ENCODE measurements at places on chromosomes 7 and 10. TPM values are rescaled to one million over a fixed set of nuclear protein-coding genes. Genes with fewer than 3 reads are reported as not detected.

The POLR1F gene
- total RNA-seq = 20.5 TPM

The ACBD7 gene
- 0.86 TPM for total RNA-seq

The MMD2 gene
- not detected for total RNA-seq

DNA sequence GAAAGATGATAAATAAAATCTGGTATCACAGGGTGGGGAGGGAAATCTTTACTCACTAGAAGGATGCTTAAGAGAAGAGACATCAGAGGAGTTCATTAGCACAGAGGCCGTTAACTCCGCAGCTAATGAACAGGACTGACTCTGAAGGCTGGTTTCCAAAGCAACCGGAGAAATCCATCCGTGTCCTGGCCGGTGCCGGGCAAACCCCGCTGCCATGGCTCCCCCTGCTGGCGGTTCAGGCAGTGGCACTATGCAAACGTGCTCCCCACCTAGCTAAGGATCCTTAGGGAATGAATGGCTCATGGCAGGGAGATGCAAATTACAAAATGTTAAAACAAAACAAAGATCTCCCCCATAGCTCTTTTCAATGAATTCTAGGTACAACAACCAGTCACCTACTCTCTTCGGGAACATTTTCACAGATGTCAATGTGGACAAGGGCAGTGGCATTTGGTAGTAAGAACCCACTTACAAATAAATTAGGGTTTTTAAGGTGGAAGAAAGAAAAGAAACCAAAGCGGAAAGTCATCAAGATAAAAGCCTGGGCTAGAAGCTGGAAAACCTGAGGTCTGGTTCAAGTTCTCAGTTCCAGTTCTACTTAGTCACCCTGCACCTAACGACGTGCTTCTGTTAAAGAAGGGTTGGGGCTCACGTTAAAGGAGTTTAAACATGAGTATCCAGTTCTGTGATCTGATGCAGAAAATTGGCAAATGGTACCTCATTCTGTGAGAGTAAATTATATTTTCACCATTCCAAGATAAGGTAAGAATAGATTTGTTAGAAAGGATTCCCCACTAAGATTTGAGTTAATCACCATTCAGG is 138.2 kb downstream of the SVIL start:
- peak; percentile 78 for DNase-seq

DNA sequence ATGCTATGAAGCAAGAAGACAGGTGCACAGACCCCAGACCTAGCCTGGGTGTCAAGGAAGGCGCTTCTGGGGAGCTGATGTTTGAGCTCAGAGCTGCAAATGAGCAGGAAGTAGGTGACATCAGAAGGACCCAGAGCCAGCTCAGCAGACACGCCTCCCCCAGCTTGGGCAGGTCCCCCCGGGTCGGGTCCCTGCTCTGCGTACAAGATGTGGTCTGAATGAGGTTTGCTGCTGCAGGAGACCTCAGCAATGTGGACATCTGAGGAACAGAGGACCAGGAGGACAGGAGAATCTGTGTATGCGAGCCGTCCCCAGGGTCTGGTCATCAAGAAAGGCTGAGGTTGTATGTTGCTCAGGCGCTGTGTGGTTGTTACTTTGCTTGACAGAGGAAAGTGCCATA is 51.8 kb downstream of the TACC2 start:
- DNase-seq = no peak

GRCh38 chr10:46311501-46311951 is 24.7 kb downstream of the ANTXRL start:
- DNase-seq = no peak

The C10orf53 gene
- not detected for total RNA-seq

The NPY4R gene
- total RNA-seq = not detected

GRCh38 chr7:115937960-115938359 is 92.6 kb downstream of the TFEC start:
- no peak for DNase-seq

DNA sequence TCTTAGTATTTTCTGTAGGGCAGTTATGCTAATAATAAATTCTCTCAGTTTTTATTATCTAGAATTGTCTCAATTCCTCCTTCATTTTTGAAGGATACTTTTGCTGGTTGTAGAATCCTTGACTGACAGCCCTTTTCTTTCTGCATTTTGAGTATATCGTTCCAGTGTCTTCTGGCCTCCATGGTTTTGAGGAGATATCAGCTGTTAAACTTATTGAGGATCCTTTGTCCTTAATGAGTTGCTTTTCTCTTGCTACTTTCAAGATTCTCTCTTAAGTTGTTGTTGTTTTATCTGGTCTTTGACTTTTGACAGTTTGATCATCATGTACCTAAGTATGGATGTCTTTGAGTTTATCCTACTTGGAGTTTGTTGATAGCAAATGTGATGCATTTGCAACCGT is 8.9 kb upstream of the GJC3 start:
- DNase-seq = no peak

The TLX1 gene
- total RNA-seq = not detected

GRCh38 chr10:73414230-73414945 is 530 bp upstream of the ANXA7 start:
- peak; percentile 51 for DNase-seq

The ZDHHC4 gene
- total RNA-seq = 54.4 TPM

DNA sequence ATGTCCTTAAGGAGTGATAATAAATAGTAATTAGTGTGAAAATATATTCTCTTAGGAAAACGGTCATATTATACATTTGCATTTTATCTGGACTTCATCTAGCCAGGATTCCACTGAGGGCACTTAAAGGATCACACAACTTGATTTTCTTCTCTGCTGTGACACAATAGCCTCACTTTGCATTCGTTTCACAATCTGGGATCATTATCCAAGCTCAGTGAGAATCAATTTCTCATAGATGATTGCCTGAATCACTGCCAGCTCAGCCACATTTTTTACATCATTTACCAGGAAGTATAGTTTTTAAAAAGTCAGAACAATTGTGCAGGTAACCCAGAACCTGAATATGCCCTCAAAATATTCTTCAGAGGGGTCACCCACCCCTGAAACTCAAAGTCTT is 68.9 kb downstream of the PTPRZ1 start:
- no peak for DNase-seq

- peak; percentile 50 for DNase-seq
These were observed 93.1 kb upstream of the PDE1C start for GRCh38 chr7:32163141-32163806.

The OIT3 gene
- total RNA-seq = 0.23 TPM

The ANXA7 gene
- total RNA-seq = 144 TPM

DNA sequence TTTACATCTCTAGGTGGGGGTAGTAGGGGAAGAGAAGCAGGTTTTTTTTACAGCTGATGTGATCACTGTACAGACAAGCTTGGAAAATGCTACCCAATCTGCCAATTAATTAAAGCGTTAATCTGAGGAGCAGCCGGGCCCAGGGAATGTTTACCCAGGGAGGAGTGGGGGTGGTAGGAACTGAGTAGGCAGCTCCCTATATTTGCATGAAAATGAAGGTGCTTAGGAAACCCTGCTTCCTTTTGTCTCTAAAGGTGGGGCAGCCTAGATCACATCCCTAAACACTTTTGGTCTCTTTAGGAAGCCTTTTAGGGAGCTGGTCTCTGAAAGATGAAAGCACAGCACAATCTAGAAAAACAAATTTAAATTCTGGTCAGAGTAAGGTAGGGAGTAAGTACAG is 53.0 kb upstream of the NFKB2 start:
- no peak for DNase-seq

- no peak for DNase-seq
These were observed 1.3 kb downstream of the C10orf95 start for GRCh38 chr10:102450124-102450373.

The SLC25A28 gene
- total RNA-seq = 54.2 TPM

GRCh38 chr7:151700586-151701165 is 176.2 kb downstream of the PRKAG2 start:
- DNase-seq = no peak

DNA sequence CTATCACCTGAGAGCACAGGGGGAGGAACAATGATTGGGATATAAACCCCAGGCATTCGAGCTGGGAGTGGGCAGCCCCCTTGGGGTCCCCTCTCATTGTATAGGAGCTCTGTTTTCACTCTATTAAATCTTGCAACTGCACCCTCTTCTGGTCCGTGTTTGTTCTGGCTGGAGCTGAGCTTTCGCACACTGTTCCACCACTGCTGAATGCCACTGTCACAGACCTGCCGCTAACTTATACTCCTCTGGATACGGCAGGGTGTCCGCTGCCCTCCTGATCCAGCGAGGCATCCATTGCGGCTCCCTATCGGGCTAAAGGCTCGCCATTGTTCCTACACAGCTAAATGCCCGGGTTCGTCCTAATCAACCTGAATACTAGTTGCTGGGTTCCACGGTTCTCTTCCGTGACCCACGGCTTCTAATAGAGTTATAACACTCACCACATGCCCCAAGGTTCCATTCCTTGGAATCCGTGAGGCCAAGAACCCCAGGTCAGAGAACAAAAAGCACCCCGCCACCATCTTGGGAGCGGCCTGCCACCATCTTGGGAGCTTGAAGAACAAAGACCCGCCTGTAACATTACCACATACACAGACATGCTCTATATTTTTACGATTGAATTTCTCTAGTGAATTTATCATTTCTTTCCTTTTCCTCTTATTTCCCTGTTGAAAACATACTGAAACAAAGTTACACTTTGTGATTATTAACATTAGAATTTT is 9.0 kb downstream of the ZWINT start:
- DNase-seq = no peak

The PRPS1L1 gene
- not detected for total RNA-seq

GRCh38 chr10:97719602-97720001 is 6.1 kb downstream of the MARVELD1 start:
- no peak for DNase-seq

GRCh38 chr10:50464004-50464409 is 159.7 kb downstream of the SGMS1 start:
- no peak for DNase-seq

The CFTR gene
- 1.9 TPM for total RNA-seq

The AKR1C1 gene
- 31.4 TPM for total RNA-seq

DNA sequence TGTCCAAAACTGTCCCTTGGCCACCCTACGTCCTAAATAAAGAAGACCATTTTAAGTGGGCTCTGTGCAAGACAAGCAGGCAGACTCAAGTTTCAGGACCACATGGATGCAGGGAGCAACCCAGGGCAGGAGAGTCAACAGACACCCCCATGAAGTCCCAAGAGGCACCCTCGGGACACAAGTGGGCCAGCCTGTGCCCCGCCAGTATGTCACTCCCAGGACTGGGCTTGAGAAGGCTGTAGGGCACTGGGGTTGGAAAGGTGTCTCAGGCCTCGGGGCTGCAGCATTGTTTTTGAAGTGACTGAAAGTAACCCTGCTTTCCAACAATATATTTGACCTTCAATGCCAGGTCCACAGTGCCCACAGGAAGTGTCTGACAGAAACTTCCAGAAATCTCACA is 157.4 kb downstream of the TNS3 start:
- DNase-seq = no peak

The ADAM12 gene
- 12.3 TPM for total RNA-seq

The TRIM50 gene
- total RNA-seq = not detected

The CDHR1 gene
- 1.5 TPM for total RNA-seq

GRCh38 chr7:138388673-138389491 is 71.2 kb upstream of the TRIM24 start:
- no peak for DNase-seq

The TPK1 gene
- total RNA-seq = 12.7 TPM

The SSC4D gene
- 0.70 TPM for total RNA-seq

The MBL2 gene
- total RNA-seq = not detected

- DNase-seq = no peak
These were observed 452 bp upstream of the RPP30 start for GRCh38 chr10:90871279-90871765.

DNA sequence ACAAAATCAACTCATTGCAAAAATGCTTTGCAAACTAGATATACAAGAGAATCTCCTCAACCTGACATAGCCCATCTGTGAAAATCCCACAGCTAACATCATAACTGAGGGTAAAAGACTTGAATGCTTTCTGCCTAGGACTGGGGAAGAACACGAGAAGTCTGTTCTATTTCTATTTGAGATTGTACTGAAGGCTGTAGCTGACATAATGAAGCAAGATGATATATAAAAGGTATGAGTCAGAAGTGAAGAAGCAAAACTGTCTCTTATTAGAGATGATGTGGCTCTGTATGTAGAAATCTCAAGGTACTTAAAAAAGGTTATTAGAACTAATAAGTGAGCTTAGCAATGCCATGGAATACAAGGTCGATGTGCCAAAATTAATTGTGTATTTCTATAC is 639.9 kb upstream of the PFKP start:
- no peak for DNase-seq

DNA sequence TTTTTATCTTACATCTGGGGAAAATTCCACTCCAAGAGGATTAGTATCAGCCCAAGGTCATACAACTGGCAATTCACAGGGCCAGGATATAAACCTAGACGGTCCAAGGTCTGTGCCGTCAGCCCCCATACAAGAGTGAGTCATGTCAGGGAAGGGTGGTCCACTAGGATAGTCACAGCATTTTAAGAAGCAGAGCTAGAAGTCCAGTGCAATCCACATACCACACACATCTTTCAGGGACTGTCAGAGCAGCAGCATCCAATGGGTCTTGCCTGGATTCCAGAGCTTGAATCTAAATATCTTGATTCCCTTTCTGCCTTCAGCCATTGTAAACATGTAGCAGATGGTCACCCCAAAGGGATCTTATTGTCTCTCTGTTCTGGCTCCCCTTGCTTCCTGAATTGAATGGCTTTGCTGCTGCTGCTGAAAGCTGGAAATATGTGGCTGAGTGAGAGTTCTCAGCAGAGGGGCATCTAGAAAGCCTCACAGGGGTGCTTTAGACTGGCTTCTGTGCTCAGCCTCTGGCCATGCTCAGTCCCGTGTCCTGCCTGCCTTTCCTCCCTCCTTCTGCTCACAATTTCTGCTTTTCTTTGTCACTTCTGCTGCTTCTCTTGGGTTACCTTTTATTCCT is 9.9 kb upstream of the OR6V1 start:
- DNase-seq = no peak

DNA sequence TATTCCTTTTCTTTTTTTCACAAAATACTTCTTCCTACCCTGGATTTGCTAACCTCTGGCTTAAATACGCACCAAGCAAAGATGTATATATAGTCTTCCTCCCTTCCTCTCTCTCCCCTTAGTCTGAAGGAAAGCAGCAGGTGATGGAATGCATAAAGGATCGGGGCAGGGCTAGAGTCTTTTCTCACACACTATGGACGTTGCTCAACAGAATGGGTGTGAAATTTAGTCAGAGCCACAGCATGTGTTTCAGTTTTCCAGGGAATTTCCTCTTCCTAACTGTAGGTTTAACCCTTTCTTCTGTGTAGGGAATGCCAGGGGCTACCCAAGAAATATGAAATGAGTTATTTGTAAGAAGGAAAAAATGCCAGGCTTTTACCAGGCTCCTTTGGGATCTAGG is 71.4 kb upstream of the NFKB2 start:
- DNase-seq = no peak
